BJ (cell line): ENCODE measurements at places on chromosomes 6 and 20. TPM values are rescaled to one million over a fixed set of nuclear protein-coding genes. Genes with fewer than 3 reads are reported as not detected.

DNA sequence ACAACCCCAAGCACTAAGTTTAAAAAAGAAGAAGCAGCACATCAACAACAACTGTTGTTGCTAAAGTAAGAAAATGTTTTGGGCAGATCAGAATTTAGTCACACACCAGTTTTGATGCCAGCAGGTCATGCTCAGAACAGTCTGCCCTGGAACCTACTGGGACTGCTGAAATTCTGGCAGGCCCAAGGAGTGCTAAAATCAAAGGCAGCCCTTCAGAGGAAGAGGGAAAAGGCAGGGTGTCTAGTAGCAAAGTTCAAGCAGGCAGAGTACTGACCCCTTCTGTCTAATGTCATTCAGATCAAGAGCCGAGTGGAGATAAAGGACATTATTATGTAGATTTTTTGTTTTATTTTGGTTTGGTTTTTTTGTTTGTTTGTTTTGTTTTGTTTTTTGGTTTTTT lies 96.6 kb upstream of the LOC128125822 start:
- no peak for DNase-seq

The SFTA2 gene
- polyA plus RNA-seq, result not detected in 2 replicates

DNA sequence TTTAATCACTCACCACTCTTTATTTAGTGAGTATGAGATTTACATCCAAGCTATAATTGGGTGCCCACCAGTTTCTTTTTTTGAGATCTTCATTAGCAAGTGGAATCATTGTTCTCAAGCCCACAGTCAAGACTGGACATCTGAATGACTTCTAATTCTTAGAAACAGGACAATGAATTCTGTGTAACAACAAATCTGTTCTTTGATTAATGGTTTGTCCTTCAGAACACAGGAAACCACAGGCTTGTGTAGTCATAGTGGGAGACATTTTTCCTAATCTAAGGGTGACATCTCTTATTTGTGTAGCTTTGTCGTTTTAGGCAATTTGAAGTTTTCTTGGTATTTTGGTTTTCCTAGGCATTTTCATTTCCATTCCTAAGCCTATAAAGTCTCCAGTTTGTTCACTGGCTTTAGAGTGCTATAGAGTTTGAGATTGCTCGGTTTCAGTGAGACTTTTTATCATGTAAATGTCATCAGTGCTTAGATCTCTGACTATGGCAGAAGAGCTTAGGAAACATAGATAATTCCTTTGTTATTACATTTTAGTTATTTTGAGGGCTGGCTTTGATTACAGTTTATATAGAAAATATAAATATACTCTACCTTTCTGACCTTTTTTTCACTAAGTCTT lies 903.9 kb upstream of the MAP3K7 start:
- no peak for DNase-seq

DNA sequence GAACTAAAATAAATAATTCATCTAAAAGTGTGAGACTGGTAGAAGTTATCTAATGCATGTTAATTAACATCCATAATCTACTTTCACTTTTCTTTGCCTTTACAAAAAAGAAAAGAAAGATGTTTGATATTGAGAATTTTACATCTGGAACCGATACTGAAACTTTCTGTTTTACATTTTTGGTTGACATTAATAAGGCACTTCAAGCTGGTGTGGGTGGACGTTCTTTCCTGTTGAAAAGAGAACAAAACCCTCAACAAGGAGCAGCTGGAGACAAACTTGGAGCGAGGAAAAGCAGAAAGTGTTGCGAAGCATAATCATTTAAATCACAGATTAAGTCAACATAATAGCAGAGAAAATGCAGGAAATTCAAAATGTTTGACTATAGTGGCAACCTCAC lies 575.2 kb upstream of the ADGRB3 start:
- no peak for DNase-seq

DNA sequence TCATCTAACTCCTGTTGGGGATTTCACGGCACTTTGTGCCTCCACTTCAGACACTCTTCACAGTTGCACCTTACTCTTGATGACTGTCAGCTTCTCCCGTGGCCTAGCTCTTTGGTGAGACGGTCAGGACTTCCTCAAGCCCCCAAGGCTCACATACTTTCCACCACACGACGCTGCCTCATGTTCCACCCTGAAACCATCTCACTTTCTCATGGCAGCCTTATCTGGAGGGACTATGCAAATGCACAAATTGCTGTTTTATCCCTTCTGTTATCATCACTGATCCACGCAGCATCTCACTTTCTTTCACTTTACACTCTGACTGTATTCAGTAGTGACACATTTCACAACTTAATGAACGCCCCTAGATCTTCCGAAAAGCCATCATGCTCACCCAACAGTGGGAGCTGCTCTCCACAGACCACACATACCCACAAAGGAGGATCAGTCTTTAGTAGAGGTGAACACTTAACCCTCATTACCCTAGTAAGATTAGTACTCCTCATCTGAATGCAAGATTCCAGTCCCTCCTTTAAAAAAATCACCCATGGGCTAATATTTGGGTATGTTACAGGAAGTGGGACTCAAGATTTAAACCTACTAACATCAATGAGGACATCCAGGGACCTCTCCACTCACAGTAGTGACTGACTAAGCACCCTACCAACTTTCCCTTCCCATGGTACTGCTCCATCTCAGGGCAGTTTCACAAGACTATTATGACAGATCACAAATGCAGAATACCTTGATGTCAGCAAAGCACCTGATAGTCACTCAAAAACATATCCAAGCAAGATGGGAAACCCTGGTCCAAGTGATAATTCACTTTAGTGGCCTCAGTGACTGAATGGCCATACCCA lies 35.4 kb downstream of the FYN start:
- no peak for DNase-seq

GRCh38 chr6:1592852-1593251 lies 16.9 kb upstream of the FOXC1 start:
- DNase-seq, result no peak

- DNase-seq, result no peak
These were observed 315.5 kb downstream of the PRL start for GRCh38 chr6:21981235-21981833.

DNA sequence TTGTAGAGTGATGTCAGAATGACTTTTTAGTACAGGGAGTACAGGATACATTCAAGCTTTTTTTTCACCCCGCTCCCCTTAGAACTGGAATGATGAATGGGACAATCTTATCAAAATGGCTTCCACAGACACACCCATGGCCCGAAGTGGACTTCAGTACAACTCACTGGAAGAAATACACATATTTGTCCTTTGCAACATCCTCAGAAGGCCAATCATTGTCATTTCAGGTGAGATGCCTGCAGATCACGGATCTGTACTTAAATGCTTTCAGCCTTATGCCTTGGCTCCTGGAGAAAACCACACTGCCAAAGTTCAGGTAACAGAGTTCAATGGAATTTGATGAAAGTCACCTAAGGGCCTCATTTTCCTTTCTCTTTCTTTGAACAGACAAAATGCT lies 8.5 kb downstream of the TNFAIP3 start:
- no peak for DNase-seq

- no peak for DNase-seq
These were observed 4.0 kb upstream of the NNAT start for GRCh38 chr20:37516811-37517750.

The TFAP2D gene
- not detected in 2 replicates for polyA plus RNA-seq

The FAM210B gene
- polyA plus RNA-seq, result 40.7 and 50.5 TPM in 2 replicates

The TREM2 gene
- polyA plus RNA-seq, result not detected in 2 replicates

- no peak for DNase-seq
These were observed 379.9 kb upstream of the EPHA7 start for GRCh38 chr6:93799226-93799625.

The NCOA3 gene
- polyA plus RNA-seq, result 23.6 and 32.0 TPM in 2 replicates

The B3GALT4 gene
- 2.2 and 4.0 TPM in 2 replicates for polyA plus RNA-seq

DNA sequence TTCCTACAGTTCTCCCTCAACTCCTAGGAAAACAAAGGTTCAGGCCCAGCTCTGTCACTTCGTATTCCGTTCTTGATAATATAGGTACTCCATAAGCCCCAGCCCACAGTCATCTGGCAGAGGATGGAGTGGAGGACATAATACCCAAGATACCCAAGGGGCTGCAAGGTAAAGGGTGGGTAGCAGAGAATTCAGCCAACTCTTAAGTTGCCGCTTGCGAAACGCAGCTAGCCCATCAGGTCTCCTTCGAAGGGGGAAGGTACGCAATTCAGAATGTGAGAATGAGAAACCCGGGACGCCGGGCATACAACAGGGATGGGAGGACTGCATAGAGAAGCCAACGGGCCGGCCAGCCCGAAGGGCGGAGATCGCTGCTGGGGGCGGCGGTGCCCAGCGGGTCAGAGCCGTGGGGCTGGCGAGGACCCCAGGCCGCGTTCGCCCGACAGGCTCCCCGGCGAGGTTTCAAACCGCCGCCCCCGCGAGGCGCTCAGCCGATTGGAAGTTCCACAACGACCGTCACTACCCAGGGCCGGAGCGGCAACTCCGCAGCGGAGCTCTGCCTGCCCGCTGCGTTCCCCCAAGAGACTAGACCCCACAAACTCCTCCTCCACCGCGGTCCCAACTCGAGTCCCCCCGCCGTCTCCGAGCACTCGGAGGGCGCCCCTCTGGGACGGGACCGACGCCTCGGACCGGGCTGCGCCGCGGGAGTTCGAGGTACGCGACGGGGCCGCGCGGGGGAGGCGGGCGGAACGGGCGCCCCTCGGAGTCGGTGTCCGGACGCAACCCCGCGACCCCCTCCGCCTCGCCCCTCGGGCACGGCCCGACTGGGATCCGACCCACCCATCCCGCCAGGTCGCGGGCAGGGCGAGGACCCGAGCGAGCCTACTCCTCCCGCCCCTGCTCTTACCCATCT lies 911 bp downstream of the CDK19 start:
- DNase-seq, result no peak

The ARMH2 gene
- not detected in 2 replicates for polyA plus RNA-seq

DNA sequence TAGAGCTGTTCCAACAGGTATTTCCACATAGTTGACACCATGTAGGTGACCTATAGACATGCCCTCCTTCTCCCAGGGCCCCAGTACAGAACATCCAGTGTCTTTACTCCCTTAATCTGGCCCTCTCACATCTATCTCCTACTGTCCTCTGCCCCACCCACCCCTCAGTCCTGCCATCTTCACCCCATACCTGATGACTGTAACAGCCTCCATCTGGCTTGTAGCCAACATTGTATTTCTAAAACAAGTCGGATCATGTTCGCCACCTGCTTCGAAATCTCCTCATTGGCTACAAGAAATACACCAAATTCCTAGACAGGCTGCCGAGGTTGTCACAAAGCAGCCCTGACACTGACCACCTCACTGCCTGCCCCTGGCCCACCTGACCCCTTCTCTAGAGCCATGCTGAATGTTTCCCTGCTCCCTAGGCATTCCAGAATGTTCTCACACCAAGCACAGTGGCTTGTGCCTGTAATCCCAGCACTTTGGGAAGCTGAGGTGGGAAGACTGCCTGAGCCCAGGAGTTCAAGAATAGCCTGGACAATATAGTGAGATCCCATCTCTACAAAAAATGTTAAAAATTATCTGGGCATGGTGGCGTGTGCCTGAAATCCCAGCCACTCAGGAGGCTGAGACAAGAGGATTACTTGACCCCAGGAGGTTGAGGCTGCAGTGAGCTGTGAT lies 6.0 kb downstream of the ZC3H12D start:
- no peak for DNase-seq

The LKAAEAR1 gene
- not detected in 2 replicates for polyA plus RNA-seq

The TUBB1 gene
- 0.01 TPM in 1 of 2 replicates, not detected in the other for polyA plus RNA-seq

DNA sequence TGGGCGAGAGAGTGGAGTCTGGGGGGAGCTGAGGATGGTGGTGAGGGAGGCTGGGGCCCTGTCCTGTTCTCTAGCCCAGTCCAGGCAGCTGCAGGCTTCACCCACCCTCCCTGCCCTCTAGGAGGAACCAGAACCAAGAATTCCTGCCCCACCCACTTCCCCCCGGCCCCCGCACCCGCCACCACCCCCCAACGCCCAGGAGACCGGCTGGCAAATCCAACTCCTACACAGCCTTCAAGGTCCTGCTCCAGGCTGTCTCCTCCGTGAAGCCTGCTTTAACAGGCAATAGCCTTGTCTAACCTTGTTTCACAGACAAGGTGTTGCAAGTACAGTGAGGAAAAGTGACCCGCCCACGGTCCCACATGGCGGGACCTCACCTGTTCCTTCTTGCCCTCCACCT lies 2.4 kb downstream of the SPDEF start:
- DNase-seq, result no peak

DNA sequence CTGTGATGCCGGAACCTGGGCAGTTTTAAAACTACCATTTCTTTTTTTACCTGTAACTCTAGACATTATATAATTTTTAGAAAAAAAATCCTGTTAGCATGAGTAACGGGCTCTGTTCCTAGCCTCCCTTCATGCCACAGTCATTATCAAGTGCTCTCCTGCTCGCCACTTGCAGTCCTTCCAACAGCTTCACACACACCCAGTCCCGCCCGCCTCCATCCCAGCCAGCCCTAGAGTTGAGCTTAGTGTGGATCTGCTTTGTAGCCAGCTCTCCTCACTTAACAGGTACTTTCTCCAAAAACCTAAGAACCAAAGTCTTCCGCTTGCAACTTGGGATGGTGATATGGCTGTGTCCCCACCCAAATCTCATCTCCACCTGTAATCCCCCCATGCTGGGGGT lies 51.5 kb downstream of the EZR start:
- DNase-seq, result no peak

The LRRN4 gene
- 0.04 and 0.06 TPM in 2 replicates for polyA plus RNA-seq

- DNase-seq, result no peak
These were observed 105.2 kb upstream of the MAN1A1 start for GRCh38 chr6:119454714-119455113.

DNA sequence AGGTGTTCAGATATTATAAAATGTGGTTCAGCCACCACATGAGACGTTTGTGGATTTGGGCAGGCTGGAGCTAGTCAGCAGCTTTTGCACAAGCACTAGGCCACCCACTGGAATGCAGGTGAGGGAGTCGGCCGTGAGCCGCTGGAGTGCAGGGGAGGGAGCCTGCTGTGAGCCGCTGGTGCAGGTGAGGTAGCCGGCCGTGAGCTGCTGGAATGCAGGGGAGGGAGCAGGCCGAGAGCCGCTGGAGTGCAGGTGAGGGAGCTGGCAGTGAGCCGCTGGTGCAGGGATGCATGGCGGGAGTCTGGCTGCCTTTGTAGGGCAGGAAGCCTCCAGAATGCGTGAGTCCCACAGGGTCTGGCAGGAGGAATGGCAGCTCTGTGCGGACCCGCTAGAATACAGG lies 1907.6 kb upstream of the DEFB115 start:
- no peak for DNase-seq

The DPPA5 gene
- polyA plus RNA-seq, result not detected in 2 replicates

DNA sequence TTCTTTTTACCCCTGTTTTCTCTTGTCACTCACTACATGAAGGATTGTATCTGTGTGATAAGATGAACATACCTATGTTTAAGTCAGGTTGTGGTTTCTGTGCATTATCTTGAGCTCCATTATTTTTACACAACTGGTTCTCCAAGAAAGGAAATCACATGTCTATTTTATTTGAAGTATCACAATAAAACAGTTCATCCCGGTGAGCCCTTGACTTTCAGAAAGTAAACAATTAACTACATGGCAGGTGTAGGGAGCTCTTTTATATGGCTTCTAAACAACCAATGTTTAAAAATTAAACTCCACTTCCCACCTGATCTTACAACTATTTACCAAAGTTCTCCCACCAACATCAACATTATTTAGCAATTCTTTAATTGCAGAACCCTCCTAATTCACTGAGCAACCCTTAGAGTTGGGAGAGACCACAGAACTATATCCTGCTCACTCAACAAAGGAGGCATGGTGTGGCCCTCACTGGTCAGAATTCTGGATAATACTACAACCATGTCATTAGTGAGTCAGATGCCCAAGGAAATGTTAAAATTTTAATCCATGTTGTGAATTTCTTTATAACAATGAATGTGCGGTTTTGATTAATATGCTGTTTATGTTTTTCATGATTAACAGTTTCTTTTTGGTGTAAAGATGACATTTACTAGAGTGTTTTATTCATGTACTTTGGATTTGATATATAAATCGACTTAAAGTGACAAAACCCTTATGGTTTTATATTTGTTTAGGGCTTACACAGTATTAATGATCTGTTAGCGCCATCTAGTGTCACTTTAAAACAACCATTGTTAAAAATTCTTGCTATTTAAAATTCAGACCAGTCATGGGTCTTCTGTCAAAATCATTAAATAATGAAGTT lies 50.0 kb upstream of the SCGN start:
- peak; percentile 16 for DNase-seq
